Activated T-cell treated with anti-CD3 and anti-CD28 coated beads for 48 hours (primary cell): ENCODE measurements at places on chromosomes 5 and 9.

- DNase-seq, result no peak
Measured at GRCh38 chr5:179607160-179607931, 16.1 kb downstream of the HNRNPH1 start.

- no peak for DNase-seq
Measured at GRCh38 chr9:27665136-27665535, 91.9 kb upstream of the C9orf72 start.

DNA sequence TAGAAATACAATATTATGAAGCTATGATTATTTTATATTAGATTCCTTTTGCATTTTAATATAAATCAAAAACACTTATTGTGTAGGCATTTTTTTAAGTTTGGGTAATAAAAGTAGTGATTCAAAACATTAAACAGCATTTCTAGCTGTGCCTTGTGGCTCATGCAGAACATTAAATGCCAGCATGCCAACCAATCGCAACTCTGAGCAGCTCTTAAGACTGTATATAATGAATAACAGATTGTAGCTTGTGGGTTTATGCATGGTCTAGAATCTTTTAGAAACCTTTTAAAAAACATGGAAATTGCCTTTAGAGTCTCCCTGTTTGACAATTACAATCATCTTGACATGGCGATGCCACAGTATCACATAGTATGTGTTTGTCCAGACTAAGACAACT lies 903.8 kb downstream of the EFNA5 start:
- no peak for DNase-seq

DNA sequence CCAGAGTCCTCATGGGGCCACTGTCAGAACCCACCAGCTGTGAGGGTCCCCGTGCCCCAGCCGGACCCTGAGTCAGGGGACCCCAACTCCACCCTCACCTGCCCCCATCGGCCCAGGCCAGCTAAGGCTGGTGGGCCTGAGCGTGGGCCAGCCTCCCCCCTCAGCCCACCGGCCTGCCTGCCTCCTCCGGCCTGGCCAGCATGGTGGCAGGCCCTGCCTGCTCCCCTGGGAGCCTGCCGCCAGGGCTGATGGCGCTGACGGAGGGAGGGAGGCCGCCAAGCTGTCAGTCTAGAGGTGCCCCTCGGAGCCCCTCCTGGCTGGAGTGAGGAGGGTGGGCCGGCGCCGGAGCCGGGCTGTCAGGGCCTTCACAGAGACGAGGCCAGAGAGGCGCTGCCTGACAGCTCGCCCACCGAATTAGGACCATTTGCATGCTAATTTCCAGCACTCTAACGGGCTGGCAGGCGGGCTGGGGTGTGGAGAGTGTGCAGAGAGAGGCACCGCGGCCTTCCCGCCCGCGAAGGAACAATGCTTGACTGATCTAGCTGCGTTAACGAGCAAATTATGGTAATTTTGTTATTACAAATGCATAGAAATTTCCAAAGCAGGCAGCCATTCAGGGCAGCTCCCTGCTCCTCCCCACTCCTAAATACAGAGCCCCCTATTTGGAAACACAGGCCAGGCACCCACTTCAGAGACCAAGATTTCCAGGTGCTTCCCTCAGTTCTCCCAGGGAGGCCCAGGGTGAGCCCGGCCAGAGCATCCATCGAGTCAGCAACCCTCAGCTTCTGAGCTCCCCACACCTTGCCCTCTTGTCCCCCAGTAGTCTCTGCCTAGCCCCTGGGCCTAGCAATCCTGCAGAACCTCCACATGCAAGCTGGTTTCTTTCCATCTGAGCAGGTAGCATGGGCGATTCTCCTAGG lies 169.3 kb downstream of the PAX5 start:
- no peak for DNase-seq

GRCh38 chr9:71839668-71840067 lies 71.3 kb downstream of the ABHD17B start:
- DNase-seq, result no peak

GRCh38 chr5:59287361-59287760 lies 606.2 kb downstream of the PDE4D start:
- no peak for DNase-seq

DNA sequence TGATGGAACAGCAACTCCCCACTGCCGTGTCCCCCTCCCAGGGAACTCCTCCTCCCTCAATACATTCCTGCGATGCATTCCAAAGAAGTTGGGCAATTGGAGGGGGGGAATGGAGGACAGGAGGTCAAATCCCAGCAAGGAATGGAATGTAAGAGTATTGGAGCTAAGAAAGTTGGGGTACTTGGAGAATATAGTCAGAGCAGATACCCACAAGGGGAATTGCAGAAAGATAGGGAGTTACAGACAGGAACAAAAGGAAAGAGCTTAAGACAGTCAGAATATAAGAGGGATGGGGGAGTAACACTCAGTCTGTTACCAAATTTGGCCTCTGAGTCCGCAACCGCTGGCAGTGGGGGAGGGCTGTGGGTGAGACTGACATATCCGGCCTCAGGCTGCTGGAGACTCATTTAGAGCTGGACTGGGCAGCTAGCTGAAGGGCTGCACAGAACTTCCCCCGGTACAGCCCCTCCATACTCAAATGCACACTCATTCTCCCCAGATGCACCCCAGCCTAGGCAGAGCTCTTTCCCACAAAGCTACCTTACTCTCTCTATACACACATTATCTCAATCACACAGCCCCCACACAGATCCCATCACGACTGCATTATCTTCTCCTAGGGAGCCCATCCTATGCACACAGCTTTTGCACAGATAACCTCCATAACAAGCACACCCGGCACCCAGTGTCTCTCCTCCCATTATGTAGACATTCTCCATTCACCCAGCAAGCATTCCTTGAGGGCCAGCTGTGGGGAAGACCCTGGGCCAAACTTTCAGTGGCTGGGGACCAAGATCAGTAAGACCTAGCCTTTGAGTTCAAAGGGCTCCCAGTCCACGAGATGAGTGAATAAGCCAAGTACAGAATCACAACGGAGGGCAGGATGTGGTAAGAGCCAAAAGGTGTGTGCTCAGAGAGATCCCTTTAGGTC lies 3.7 kb downstream of the TLN1 start:
- peak; percentile 49 for DNase-seq

- DNase-seq, result no peak
Measured at GRCh38 chr5:113450929-113451328, 16.1 kb upstream of the TSSK1B start.

- no peak for DNase-seq
Measured at GRCh38 chr9:106179191-106179590, 484.9 kb downstream of the TMEM38B start.

- DNase-seq, result no peak
Measured at GRCh38 chr5:3484836-3485235, 110.8 kb upstream of the IRX1 start.

DNA sequence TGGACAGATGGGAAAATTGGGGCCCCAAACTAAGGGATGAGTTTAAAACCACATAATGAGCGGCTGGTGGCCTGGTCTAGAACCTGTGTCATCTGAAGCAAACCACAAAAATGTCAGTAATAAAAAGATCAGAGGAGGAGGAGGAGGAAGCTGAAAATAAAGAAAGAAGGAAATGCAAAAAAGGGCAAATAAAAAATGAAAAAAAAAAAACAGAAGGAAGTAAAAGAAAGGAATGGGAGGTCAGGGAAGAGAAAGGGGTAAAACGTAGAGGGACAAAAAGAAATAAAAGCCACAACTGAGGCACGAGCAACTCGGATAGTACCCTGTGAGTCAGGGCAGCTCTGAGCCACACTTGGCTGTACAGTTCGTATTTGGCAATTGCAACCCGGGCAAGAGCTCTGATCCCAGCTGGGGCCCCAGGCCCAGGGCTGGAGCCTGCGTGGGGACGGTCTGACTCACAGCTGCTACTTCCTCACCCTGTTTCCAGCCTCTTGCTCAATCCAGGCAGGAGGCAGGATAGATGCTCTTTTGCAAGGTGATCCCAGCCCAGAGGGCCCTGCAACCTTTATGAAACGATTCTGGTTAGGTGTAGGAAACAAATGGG lies 137.9 kb upstream of the TRIM32 start:
- no peak for DNase-seq

GRCh38 chr5:114319821-114320220 lies 42.0 kb upstream of the KCNN2 start:
- no peak for DNase-seq

DNA sequence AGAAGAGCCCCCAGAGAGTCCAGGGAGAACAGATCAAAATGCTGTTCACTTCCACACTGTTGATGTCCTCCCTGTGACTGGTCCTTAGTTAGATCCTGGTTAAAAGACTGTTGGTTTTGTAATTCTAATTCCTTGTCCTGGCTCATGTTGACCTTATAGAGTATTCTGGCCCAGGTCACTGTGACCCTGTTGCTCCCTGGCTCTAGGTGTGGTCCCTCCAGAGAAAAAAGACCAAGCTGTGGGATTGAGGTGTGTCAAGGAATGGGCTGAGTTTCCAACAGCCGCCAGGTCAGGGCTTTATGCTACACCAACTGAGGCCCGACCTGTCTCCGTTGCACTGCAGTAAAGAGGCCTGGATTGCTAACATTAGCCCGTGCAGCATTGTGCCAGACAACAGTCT lies 241.0 kb upstream of the MSX2 start:
- no peak for DNase-seq

DNA sequence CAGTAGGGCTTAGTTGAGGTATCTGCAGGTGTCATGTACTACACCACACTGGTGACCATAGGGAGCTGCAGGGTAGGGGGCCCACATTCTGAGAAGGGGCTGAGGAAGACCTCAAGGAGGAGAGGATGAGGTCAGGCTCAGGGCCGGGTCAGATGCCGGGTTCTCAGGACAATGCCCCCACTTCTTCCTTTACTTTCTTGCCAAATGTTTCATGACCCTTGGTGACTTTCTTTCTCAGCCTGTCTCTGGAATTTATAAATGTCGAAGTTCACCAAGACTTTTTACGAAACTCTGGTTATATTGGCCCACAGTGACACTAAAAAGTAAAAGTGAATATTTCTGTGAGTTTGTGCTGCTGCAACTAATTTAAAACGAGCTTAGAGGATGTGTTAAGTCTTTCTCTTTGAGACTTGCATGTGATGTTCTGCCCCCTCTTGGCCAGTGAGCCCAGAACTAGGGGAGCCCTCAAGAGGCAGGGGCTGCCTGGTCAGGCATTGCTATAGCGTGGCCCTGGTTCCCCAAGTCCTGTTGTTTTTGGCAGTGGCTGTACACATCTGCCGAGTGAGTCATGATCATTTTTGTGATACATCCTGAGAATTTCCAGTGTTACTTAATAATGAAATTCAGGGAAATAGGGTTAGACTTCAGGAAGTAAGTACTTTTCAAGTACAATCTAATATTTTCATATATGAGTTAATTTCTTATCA lies 11.2 kb downstream of the ACO1 start:
- DNase-seq, result no peak

DNA sequence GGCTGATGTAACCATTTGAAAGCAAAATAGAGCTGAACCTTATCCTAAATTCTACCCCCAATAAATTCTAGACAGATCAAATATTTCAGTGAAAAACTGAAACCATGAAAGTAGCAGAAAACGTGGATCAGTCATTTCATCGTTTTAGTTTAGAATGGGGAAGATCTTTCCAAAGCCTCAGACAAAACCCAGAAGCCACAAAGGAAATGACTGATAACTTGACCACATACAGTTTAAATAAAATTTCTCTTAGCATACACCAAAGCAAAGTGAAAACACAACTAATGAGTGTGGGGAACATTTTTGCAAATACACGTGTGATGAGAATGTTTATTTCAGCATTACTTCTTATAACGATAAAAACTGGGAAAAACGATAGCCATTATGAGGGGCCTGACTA lies 284.8 kb downstream of the ADGRV1 start:
- DNase-seq, result no peak

DNA sequence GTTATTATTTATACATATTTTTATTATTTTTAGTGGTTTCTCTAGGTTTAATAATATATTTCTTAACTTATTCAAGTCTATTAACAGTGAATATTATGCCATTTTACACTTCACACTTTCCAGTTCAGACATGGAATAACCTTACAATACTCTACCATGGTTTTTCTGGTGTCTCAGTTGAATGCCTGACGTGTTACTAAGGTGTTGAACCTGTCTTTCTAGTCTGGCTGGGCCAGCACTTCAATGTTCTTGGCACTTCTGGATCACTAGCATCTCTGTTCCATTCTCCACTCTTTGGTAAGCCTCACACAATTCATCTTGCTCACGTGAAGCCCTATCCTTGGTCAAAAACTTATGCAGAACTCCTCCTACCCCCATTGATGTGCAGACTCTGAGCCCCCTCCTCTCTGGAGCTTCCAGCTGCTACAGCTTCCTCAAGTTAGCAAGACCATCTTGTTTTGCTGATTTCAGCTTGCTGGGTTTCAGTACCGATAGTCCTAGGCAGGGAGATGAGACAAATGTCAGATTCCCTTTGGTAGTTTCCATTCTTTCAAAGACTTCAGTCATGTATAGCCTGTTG lies 243.1 kb downstream of the FBXO4 start:
- DNase-seq, result no peak

DNA sequence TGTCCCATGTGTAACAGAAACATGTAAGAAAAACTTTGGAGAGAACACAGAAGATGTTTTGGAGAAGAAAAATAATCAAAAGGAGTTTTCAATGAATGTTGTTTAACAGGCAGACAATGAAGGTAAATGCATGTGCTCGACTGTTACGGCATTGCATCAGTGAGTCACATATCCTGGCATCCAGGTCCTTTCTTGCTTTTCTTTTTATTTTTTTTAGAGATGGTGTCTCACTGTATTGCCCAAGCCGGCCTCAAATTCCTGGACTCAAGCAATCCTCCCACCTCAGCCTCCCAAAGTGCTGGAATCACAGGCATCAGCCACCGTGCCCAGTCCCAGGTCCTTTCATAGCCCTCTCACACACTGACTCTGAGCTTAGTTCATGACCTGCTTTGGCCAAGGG lies 181.8 kb downstream of the DTWD2 start:
- DNase-seq, result no peak

- no peak for DNase-seq
Measured at GRCh38 chr5:167050568-167051401, 1240.7 kb upstream of the WWC1 start.

GRCh38 chr5:34552686-34553085 lies 103.4 kb upstream of the RAI14 start:
- DNase-seq, result no peak

DNA sequence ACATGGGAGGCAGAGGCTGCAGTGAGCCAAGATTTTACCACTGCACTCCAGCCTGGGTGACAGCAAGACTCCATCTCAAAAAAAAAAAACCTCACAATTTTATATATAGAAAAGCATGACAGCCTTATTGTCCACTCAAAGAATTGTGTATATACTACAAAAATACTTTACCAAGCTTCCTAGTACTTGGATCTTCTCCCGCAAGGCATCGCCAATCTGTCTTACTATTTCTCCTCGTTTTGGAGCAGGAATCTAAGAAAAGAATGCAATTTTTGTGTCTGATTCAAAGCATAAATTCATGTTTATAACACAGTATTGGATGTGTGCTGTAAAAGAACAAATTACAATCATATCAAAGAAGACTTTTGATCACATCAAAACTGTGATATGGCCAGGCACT lies 11.3 kb downstream of the ALDH7A1 start:
- no peak for DNase-seq

DNA sequence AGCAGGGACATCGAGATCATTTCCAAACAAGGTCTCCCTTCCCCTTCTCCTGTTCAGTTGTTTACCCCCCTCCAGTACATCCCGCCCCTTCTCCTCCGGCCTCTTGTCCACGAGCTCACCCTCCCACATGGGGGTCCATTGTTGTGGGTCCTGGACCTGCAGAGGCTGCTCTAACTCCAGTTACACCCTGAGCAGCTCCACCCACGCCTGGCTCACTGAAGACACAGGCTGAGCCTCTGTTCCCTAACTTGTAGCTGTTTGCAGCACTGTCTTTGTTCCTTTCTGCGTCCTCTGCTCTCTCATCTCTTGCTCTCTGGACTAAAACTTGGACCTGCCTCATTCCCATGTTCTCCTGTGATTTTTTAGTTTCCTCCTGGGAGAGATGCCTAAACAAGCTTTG lies 377.5 kb downstream of the MED10 start:
- DNase-seq, result no peak
